ENCODE measurements at places on chromosomes 12 and 14. TPM values are rescaled to one million over a fixed set of nuclear protein-coding genes. Genes with fewer than 3 reads are reported as not detected.

HOXC6 gene
- 22.0 TPM for total RNA-seq

DNA sequence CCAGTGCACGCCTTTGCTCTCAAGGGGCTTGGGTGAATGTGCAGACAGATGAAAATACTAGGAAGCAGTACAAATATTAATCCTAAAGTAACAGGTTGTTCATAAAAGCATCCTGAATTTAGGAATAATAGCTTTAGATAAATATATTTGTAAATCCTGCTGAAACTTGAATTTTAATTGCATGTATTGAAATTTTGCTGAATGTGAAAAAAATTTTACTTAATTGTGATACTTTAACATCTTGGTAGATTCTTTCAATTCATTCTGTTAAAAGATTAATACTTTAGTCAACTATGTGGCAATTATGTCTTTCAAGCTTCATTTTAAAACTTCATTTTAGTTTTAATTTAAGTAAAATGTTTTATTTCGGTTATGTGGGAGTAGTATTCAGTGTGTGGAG, 5.5 kb downstream of the SLC38A6 start:
- DNase-seq: no peak

RFLNA gene
- total RNA-seq: 0.76 TPM

RASSF9 gene
- total RNA-seq: 10.1 TPM

- peak; percentile 46 for DNase-seq
Observed at GRCh38 chr14:100900837-100901390, 2.6 kb downstream of the RTL1 start.

- DNase-seq: no peak
Observed at GRCh38 chr12:67977668-67978067, 11.6 kb upstream of the IFNG-AS1 start.

DNA sequence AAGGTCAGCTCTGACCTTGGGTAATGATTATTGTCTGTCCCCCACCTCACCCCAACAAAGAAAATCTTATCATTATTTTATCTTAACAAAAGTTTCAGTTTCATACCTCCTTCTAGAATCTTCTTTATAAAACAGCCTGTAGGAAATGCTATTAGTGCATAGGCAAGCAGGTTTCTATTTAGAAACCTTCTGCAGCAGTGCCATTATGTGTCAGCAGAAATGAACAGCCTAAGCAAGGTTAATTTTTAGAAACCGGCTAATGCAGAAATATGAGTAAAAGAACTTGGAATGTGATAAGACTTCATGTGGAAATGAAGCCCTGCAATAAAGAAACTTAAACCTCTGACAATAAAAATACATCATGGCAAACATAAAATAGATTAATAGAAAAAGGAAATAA, 814.4 kb downstream of the FSCB start:
- DNase-seq: no peak

- DNase-seq: peak; percentile 52
Observed at GRCh38 chr12:49089821-49090773, 4.5 kb downstream of the DHH start.

DNA sequence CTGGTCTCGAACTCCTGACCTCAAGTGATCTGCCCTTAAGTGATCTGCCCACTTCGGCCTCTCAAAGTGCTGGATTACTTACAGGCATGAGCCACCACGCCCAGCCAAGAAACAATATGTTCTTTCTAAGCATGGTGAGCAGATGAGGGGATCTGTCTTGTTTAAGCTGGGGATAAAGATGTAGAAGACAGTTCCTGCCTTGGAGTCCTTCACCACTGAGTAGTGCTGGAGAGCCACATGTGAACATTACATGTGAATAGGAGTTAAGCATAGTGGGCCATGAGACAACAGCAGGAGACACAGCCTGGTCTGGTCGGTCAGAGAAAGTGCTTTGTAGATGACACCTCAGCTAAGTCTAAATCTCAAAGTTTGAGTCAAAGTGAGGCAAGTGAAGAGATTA, 26.0 kb downstream of the TMBIM6 start:
- DNase-seq: no peak

TAS2R8 gene
- total RNA-seq: not detected

DNA sequence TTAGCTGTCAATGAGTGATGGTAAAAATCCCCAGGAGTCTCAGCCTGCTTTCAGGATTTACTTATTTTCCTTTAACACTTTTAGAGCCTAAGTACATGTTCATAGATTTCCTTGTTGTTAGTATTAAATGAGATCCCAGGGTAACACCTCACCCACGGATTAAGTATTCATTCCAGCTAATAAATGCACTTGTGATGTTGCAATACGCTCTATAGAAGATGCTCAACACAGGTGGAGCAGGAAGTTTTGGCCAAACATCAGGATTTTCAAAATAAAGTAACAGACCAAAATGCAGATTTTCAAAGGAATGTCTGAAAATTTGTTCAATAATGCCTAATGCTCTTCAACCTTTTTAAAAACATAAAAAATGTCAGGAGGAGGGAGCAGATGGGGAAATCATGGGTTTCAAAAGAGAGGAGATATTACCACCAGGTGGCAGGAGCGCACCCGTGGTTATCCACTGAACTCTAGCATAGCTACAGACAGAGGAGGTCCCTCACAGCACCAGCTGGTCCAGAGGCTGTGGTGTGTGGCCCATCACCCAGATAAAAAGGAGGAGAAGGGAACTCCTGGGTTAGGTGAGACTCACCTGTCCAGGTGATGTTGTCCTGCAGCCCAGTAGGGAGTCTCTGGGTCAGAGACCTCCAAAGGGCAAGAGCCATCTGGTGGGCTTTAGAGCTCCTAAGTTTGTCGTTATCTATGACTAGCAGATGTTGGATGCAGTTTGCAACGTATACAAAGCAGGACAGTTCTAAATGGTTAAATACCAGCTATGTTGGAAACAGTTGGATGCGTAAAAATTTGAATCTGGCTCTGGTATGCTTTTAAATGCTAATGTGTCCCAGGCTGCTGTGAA, 1158.4 kb upstream of the TMEM132C start:
- peak; percentile 47 for DNase-seq

- no peak for DNase-seq
Observed at GRCh38 chr12:119679081-119679480, 11.1 kb downstream of the PRKAB1 start.

DNA sequence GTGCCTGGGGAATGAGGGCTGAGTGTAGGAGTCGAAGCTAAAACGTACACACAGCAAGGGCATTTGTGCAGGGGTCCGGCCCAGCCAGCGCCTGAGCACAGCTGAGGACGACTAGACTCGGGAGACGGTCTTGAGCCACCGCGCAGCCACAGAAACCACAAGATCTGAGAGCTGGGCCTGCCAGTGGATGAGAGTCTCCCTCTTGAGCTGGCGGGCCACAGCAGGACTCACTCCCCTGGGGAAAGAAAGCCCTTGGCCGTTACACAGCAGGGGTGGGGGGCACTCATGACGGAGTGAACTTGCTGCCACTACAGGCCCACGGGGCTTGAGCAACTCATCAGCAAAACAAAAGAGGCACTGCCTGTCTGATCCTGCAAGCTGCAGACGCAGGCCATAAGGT, 23.0 kb downstream of the STX2 start:
- DNase-seq: no peak

DNA sequence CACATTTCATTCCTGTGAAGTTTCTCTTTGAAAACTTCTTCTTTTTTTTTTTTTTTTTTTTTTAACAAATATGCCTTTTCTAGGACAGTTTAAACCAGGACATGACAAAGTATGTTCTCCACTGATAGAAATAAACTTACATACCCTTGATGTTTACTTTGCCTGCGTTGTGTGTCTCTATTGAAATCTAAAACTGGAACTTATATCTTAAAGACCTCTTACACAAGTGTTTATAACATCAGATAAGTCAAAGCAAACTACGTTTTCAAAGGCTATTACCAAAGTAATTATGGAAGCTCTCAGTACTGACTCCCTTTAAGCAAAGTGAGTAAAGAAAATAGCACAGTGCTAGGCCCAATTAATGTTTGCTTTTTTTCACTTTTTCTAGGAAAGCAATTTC, 30.6 kb upstream of the ISM2 start:
- DNase-seq: no peak

LRRC23 gene
- total RNA-seq: 16.6 TPM

CACNA2D4 gene
- 7.3 TPM for total RNA-seq

GRCh38 chr12:56387152-56387736, 24.6 kb upstream of the APOF start:
- no peak for DNase-seq

DNA sequence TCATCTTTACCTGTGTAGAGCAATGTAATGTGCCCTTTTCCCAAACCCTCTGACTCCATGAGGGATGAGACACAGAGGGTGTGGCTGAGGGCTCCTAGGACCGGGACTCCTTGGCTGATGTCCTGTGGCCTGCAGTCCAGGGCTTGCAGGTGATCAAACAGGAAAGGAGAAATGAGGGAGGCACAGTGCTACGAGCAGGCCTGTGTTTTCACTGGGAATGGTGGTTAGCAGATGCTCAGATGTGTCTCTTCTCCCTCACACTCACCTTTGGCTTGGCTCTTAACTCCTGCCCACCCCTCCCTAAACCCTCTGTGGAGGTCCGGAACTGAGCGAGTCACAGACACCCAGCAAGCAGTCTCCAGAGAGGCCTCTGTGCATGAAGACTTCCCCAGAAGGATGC, 254.4 kb downstream of the DAD1 start:
- no peak for DNase-seq

KRT78 gene
- not detected for total RNA-seq

NUBPL gene
- 16.2 TPM for total RNA-seq

GRCh38 chr14:101774814-101775213, 13.3 kb downstream of the PPP2R5C start:
- no peak for DNase-seq

GRCh38 chr14:27612121-27612520, 1014.3 kb upstream of the NOVA1 start:
- peak; percentile 53 for DNase-seq

CLEC12A gene
- total RNA-seq: 4.8 TPM

CLEC4D gene
- total RNA-seq: 0.41 TPM

- peak; percentile 27 for DNase-seq
Observed at GRCh38 chr12:114783089-114783618, 99.2 kb upstream of the TBX3 start.

DNA sequence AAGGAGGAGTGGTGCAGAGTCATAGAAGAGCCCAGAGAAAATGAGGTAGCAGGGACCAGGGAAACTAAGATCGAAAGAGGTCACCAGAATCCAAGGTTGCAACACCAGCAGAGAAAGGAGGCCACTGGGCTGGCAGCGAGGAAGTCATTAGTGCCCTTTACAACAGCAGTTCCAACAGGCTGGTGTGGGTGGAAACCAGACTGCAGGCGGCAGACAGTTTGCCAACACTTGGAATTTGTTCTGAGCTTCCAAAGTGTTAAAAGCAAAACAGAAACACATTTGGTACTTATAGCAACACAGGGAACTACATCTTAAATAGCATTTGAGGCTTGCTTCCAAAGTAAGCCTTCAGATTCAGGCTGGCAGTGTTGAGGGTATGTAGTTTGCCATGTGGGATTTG, 95.2 kb upstream of the PWP1 start:
- DNase-seq: no peak

- no peak for DNase-seq
Observed at GRCh38 chr14:32622742-32623141, 293.6 kb downstream of the AKAP6 start.

GRCh38 chr14:97878727-97879126, 1081.5 kb downstream of the VRK1 start:
- no peak for DNase-seq

RIPK3 gene
- 19.5 TPM for total RNA-seq

DNA sequence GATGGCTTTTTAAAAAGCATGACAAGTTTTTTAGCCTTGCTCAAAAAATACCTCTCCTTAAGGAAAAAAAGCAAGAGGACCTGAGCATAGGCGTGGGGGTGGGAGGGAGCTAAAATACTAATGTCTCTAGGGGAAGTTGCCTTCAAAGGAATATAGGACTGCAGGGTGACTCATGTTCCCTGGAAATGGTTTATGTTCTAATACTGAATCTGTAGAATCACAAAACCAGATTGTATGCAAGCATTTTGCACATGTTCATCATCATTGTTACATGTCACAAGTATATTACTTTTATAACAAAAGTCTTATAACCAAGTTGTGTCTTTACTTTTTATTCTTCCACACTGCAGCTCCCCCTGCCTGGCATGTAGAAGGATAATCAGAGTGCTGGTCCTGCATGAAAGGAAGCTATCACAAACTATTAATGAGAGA, 36.6 kb downstream of the GPR135 start:
- DNase-seq: peak; percentile 75

DNA sequence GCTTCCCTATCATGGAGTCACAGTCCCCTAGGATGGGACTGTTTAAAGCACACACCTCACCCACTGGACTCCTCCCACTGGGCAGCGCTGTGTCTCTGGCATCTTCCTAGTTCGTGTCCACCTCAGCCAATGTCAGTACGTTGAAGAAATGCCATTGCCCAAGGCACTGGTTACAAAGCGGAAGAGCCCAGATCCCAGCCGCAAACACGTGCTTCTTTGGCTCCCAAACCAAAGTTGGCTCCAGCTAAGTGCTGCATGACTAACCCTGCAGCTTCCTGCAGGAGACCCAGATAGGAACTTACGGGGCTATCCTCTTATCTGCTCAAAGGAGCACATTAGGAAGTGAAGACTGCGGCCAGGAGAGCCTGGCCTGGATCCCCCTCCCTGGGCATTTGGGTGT, 9.3 kb downstream of the SYNE3 start:
- DNase-seq: no peak

- DNase-seq: no peak
Observed at GRCh38 chr12:67519484-67520433, 128.8 kb upstream of the DYRK2 start.

DNA sequence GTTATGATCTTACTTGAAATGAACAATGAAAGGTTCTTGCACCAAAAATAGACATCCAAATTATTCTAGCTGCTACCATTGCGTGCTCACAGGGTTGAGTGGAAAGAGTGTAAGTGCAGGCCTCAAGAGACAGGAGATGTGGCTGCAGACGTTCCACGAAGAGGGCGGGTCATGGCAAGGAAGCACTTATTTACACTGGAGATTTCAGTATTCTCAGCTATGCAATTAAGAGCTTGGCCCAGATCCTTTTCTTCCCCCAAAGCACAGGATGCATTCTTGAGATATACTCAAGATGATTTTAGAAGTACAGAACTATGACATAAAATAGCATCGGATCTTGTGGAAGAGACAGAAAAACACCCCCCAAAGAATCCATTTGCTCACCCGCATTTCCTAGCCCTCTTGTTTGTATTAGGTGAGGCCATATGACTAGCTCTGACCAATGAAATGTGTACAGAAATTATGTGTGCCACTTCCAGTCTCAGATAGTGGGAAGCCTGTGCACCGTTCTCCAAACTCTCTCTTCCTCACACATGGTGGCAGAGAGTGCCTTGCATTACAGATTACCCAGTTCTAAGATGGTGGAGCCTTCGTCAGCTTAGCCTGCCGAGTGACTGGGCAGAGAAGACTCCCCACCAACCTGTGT, 261.4 kb downstream of the TTC8 start:
- no peak for DNase-seq

IAPP gene
- total RNA-seq: not detected

DNA sequence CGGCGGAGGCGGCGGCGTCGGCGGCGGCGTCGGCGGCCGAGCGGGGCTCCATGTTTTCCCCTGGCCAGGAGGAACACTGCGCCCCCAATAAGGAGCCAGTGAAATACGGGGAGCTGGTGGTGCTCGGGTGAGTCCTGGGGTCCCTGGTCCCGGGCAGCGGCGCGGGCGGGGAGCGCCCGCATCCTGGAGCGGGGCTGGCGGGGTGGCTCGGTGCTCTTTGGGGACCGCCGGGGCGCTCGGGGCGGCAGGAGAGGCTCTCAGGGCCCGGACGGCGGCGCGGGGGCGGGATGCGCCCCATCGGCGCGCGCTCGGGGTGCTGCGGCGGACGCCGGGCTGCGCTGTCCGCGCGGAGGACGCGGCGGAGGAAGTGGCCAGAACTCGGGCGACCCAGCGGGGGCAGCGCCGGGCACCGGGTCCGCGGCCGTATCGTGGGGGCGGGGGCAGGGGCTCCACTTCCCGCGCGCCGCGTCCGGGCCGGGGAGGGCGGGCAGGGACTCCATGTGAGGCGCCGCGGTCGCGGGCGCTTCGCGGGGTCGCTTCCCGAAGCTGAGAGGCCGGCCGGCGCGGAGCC, 485 bp downstream of the PELI2 start:
- peak; percentile 74 for DNase-seq

Data from kidney (tissue), 22 donors.